Activated CD4-positive, alpha-beta T cell treated with anti-CD3 and anti-CD28 coated beads, Interleukin-2, amount 10 ng/mL, durations not matched to agents 7 days and 5 days (primary cell): ENCODE measurements at places on chromosomes 7 and 10.
A peak's percentile ranks its signal among the peaks of the same experiment; 100 is the strongest.

- no peak for DNase-seq
Measured at GRCh38 chr7:124566583-124566982, 199.0 kb downstream of the GPR37 start.

DNA sequence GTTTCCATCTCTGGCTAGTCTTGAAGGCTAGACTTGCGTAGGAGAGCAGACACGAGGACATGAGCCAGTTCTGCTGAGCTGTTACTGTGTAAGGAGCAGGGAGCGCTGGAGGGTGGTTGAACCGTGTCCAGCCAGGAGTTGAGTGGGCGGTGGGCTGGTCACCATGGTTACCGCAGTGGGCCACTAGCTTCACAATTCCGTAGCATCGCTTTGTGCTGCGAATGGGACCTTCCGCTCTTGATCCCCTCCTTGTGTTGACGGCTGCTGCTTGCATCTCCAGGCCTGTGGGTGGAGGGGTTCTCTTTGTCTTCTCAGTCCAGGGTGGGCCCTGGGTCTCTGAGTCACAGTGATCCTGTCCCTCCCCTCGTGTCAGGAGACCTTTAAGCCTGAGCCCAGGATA lies 49.4 kb upstream of the OCM start:
- DNase-seq, result no peak

DNA sequence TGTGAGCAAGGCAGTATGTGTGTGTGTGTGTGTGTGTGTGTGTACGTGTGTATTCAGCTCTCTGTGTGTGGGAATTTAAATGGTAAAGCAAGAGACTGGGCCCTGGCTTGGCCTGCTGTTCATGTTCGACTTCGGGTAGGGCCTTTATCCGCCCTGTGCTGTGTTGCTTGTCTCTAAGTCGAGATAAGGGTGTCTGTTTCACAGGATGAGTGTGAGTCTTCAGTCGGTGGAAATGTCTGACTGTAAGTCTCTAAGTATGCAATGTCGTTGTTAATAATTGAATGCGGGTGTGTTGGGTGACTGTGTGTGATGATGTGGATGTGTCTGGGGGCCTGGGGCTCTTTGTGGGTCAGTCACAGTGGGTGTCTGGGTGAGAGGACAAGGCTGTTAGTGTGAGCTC lies 34.8 kb downstream of the HIF1AN start:
- DNase-seq, result no peak

DNA sequence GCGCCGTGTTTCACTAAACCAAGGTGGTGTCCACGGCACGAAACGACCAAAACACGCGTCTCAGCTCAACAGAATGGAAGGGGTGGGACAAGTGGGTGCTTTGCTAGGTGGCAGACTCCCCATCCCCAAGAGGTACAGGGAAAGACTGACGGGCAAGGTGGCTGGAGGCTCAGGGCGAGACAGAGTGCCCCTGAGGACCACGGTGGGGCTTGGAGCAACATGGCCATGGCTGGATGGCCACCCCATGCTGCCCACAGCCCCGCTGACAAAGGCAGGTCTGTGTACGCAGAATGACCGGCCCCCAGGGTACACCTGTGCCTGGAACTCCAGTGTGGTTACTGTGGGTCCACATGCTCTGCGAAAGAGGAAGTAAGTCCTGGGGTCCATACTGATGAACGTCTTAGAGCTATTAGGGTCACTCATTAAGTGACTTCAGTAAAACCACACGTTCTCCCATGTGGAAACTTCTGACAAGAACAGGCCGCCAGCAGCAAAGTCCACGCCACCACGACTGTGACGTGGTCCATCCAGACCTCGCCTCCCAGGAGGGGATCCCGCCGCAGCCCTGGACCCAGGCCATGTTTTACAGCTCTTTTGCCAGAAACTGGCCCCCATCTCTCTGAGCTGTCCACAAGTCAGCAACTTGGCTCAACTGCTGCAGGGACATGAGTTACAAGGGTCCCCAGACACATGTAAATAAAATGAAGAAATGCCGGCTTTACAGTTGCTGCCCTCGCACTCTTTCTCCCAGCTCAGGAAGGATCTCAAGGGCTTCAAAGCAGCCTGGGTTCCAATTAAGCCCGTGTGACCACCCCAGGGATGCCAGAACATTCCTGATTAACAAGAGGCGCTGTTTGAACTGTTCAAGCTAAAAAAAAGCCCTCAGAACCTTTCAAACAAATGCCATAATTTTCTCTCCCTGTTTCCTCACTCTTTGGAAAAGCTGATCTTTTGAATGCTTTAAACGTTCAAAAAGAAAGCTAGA lies 66.8 kb downstream of the MAD1L1 start:
- DNase-seq, result no peak

DNA sequence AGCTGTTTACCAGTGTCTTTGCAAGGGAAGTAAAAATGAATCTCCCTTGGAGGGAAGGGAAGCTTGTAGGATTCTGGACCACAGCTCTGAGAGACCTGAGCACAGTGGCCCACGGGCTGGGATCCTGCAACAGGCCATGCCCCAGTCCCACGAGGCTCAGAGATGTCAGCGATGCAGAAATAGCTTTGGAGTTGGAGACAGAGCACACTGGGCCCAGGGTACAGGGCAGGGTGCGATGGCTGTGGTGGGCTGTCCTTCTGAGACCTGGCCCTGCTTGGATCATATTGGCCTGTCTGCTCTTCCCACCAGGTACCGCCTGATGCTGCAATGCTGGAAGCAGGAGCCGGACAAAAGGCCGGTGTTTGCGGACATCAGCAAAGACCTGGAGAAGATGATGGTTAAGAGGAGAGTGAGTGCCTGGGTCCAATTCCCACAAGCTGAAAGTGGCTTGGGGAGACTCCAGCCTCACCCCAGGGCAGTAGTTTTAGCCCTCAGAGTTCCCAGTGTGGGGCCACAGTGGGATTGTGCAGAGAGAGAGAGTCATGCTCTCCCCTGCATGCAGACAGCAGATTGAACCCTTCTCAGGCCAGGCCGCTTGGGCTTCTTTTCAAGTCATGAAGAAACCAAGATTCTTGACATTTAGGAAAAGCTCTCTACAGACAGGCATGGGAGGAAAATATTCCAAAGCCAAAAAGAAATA lies 13.5 kb upstream of the CSGALNACT2 start:
- no peak for DNase-seq

- no peak for DNase-seq
Measured at GRCh38 chr7:42886893-42887505, 24.9 kb downstream of the C7orf25 start.

- no peak for DNase-seq
Measured at GRCh38 chr7:68364886-68365625, 1233.2 kb upstream of the AUTS2 start.

GRCh38 chr10:24446739-24447138 lies 237.8 kb downstream of the KIAA1217 start:
- DNase-seq, result no peak

GRCh38 chr10:73590881-73591799 lies at the start of gene USP54:
TSS of gene USP54 (minus strand) at chr10:73591342. CDS start at chr10:73575658, 15,684 bp downstream.
- DNase-seq, result peak; percentile 27

DNA sequence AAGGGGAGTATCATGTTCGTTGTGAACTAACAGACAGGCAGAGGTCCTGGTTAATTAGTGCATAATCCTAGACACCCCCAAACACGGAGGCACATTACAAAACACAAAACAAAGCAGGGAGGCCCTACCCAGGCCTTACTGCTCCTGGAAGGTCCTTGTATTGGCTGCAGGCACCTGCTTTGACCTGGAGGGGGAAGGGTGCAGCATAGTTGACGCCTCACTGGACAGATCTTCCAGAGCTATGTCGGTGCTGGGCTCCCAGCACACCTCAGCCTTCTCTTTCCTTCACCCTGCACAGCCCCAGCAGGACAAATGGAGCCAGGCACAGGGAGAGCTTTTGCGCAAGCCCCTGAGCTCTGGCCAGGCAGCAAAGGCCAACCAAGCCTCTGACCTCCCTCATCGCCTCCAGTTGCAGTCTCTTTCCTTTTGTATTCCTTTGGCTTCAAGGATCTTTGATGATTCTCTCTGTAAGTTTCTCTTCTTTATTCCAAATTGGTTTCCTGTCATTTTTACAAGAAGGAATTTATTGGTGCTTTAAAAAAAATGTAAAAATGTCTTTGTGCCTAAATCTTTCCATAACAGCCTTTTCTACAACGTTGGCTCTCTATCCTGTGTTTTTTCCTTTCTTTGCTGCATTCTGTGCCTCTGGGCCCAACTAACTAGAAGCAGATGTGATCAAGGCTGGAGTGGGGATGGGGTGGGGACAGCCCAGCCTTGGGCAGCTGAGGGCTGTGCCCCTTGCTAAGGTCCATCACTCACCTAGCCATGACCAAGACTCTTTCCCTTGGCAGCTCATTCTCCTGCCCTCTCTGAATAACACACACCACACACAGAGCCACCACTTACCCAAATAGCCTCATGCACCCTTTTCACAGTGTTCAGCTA lies 317.1 kb upstream of the NPVF start:
- DNase-seq, result no peak

GRCh38 chr7:151662251-151662826 lies 142.6 kb upstream of the RHEB start:
- DNase-seq, result no peak

GRCh38 chr7:8185926-8186683 lies 75.9 kb downstream of the ICA1 start:
- DNase-seq, result no peak

GRCh38 chr7:66283003-66283920 lies 78.1 kb downstream of the TPST1 start:
- no peak for DNase-seq

- DNase-seq, result no peak
Measured at GRCh38 chr7:116547347-116547746, 22.5 kb downstream of the CAV1 start.

DNA sequence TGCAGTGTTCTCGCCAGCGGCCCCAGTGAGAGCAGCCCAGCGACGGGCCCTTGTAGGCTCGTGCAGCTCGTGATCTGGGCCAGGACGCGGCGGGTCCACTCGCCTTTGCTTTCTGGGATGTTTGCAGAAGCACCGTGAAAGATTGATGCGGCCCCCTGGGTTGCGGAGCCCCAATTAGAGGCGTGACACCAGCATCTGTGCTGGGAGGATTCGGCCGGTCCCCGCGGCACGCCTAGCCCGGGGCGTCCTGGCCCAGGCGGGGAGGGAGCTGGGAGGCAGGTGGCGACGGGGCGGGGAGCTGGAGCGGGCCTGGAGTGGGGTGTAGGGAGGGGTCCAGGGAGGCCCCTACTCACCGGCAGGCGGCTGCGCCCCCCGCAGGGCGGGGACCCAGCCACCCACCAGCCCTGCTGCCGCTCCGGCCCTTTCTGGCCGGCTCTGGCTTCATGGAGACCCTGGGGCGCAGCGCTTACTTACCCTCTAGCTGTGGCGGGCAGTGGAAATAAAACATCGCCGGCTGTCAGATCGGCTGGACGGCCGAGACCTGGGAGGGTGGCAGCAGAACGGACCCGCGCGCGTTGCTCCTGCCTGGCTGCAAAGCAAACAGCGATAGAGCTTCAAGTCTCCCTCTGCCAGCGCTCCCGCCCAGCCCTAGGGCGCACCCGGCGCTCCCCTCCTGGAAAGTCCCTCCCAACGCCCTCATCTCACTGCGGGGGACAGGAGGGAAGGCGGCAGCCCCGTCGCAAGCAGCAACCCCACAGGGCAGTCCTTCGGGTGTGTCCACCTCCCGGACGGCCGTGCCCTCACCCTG lies 752 bp downstream of the DRGX start:
- DNase-seq, result no peak

GRCh38 chr10:43453266-43453831 lies 16.4 kb downstream of the ZNF487 start:
- no peak for DNase-seq

- no peak for DNase-seq
Measured at GRCh38 chr7:5634107-5634950, 147.1 kb downstream of the RNF216 start.

- no peak for DNase-seq
Measured at GRCh38 chr10:87976101-87976743, 112.8 kb downstream of the PTEN start.

DNA sequence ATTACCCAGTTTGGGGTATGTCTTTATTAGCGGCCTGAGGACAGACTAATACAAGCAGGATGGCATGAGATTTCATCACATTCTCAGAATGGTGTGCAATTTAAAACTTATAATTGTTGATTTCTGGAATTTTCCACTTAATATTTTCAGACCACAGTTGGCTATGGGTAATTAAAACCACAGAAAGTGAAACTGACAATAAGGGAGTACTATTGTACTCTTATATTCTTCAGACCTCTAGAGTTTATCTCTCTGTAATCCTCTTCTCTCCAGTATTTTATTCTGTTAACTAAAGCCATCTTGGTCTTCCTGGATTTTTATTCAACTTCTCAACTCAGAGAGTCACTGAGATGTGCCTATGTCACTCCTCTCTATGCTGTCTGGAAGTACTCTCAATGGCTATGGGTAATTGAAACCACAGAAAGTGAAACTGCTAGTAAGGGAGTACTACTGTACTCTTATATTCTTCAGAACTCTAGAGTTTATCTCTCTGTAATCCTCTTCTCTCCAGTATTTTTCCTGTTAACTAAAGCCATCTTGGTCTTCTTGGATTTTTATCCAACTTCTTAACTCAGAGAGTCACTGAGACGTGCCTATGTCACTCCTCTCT lies 118.3 kb downstream of the PPP1R17 start:
- DNase-seq, result no peak

DNA sequence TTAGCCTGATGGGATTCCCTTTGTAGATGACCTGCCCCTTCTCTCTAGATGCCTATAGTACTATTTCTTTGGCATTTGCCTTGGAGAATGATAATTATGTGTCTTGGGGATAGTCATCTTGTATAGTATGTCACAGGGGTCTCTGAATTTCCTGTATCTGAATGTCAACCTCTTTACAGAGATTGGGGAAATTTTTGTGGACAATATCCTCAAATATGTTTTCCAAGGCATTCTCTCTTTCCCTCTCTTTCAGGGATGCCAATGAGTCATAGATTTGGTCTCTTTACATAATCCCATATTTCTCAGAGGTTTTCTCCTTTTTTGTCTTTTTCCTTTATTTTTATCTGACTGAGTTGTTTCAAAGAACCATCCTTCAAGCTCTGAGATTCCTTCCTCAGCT lies 99.4 kb downstream of the CTNNA3 start:
- no peak for DNase-seq

GRCh38 chr10:82591421-82591820 lies 716.4 kb downstream of the NRG3 start:
- no peak for DNase-seq
